ENCODE measurements at places on chromosomes 4 and X. TPM values are rescaled to one million over a fixed set of nuclear protein-coding genes. Genes with fewer than 3 reads are reported as not detected.

The CXorf49 gene
- total RNA-seq = not detected

- DNase-seq = no peak
Observed at GRCh38 chrX:38375891-38376290, 23.5 kb downstream of the OTC start.

DNA sequence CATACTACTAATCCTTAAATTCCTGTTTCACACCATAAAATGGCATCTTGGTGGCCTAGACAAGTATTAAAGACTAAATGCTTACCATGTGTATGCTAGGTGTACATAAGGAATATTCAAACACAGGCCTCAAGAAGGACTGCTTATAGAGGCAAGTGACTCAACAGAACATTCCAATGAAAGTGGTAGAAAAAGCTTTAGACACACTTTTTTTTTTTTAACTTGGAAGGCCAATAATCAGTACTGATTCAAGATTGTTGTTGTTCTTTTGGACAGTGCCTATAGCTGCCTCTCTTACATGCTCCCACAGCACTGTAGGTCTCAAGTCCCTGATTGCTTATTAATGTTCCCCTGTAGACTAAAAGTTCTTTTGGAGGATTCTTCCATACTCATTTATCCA is 77.6 kb downstream of the FBXL5 start:
- DNase-seq = peak; percentile 41

- no peak for DNase-seq
Observed at GRCh38 chr4:102610007-102610406, 108.8 kb downstream of the NFKB1 start.

- no peak for DNase-seq
Observed at GRCh38 chrX:36787752-36788151, 220.4 kb upstream of the FAM47C start.

The ADRA2C gene
- 0.39 TPM for total RNA-seq

The CRLF2 gene
- total RNA-seq = 0.13 TPM

- DNase-seq = no peak
Observed at GRCh38 chr4:110877778-110878370, 255.0 kb upstream of the PITX2 start.

DNA sequence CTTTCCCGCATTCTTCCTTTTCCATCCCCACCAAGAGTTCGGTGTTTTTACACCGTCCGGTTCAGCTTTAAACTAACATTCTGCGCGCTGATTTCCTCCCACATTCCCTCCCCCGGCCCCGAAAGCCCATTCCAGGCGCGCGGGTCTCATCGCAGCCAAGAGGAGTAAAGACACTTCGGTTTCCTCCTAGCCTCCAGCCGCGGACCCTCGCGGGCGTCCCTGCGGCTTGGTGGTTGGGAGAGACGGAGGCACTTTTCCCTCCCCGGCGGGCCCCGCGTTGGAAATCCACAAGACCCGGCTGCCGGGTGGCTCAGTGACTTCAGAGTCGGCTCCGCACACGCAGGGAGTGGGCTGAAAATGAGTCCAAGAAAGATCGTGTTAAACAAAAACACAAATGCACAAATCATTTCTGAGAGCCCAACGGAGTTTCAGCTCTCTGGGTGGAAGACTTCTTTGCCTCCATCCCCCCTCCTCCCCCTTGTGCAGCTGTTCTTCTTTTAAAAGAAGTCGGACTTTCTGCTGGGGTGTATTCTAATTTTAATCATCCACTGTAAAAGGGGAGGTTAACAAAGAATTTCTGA is 2.0 kb upstream of the ARX start:
- no peak for DNase-seq

The TKTL2 gene
- total RNA-seq = not detected

The CWH43 gene
- total RNA-seq = not detected

The CLDN34 gene
- total RNA-seq = not detected

- no peak for DNase-seq
Observed at GRCh38 chrX:78614264-78614663, 44.9 kb downstream of the RTL3 start.

- no peak for DNase-seq
Observed at GRCh38 chr4:82380344-82380743, 6.6 kb upstream of the HNRNPD start.

- DNase-seq = no peak
Observed at GRCh38 chr4:87120411-87121162, 99.8 kb downstream of the KLHL8 start.

DNA sequence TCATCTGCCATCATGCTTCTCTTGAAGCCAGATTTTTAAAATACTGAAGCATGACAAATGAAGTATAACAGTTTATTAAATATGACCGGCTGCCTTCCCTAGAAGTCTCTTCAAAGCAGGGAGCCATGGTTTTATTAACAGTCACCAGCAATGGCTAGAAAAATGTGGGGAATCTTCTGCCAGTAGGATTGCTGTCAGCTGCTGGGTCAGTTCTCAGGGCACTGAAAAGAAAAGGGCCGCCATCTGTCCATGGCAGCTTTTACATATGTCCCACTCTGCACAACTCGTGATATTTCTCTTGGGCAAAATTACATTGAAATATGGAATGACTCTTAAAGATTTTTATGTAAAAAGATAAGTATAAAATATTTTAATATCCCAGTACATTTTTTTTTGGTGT is 2.8 kb downstream of the CCNG2 start:
- DNase-seq = no peak

DNA sequence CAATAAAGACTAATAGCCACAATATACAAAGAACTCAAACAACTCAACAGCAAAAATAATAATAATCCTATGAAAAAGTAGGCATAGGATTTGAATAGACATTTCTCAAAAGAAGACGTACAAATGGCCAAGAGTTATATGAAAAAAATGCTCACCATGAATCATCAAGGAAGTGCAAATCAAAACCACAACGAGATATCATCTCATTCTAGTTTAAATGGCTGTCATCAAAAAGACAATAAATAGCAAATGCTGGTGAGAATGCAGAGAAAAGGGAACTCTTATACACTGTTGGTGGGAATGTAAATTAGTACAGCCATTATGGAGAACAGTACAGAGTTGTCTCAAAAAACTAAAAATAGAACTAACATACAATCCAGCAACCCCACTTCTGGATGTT is 18.8 kb downstream of the TLR6 start:
- peak; percentile 61 for DNase-seq

The RRH gene
- total RNA-seq = 0.19 TPM

The CACNA1F gene
- total RNA-seq = not detected

DNA sequence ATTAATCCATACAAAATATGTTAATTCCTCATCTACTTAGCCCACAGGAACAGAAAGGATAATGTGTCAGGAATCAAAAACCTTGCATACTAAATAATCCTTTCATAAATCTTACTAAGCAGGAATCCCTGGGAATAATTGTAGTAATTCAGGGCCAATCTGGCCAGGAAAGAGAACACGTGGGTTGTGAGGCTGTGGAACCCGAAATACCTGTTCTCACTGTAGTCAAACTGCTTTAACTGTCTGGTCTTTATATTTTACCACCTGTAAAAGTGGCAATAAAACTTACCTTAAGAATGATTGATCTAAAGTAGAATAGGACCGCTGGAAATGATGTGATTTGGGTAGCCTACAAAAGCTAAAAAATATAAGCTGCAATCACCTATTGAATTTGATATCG is 1620.9 kb downstream of the STIM2 start:
- no peak for DNase-seq

The NWD2 gene
- total RNA-seq = not detected

DNA sequence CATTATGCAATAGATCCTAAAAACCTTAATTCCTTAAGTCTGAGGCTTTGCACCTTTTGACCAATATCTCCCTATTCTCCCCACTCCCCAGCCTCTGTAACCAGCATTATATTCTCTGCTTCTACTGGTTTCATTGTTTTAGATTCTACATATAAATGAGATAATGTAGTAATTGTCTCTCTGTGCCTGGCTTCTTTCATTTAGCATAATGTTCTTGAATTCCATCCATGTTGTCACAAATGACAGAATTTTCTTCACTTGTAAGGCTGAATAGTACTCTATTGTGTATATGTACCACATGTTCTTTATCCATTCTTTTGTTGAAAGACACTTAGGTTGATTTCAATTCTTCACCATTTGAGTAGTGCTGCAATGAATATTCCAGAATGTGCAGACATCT is 66.0 kb downstream of the MAGEC1 start:
- DNase-seq = no peak

DNA sequence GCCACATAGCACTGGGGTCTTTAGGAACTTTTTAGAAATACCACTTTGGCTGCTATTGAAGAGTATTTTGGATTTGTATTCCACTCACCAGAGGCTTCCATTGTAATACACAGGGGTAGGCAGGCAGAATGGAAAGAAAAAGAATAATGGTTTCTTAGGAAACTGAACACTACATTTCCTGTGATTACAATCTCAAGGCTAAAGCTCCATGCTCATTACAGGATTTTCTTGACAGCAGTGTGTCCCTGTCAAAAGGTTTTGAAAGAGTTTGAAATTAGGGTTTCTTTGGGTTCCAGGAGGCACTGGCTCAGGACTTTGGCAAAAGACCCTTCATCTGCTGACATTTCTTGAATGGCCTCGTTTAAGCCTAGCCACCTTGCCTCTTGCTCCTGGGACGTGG is 74.8 kb upstream of the STIM2 start:
- no peak for DNase-seq

The ATP2B3 gene
- total RNA-seq = not detected

- DNase-seq = no peak
Observed at GRCh38 chr4:3463556-3464348, 646 bp downstream of the DOK7 start.

- no peak for DNase-seq
Observed at GRCh38 chr4:40247350-40247749, 50.5 kb downstream of the RHOH start.

The MAGEB1 gene
- total RNA-seq = not detected

The HSFX1 gene
- total RNA-seq = 0.57 TPM

DNA sequence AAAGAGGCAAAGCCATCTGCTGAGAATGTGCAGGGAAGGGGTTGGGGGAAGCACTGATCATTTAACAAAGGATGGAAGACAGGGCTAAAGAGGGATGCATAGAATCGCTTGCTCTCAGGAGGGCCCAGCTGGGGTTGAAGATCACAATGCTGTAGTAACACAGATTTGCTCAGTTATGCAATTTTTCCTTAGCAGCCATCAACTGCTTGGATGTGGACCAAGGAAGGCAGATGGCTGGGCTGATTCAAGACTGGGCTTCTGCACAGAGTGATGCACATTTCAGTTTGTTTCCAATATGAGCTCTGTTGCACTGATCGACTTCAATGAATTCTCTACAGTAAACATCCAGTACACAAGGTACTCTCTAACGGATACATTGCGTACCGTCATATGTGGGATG is 127.8 kb upstream of the TBL1X start:
- DNase-seq = no peak

DNA sequence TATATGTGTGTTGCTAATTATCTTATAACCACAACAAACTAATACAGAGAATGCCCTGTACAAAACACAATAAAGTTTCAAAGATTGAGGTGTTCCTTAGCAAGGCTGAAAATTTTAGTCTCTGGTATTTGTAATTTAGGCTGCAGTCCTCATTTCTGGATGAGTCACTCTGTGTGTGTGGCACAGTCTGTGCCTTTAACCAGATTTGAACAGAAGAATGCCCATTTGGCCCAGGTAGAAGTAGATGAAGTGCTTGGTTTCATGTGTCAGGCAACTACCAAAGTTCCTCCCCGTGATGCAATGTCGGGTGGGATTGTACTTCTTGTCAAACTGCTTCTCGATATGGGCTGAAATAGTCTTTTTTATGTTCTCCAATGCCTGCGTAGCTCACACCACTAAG is 91.6 kb upstream of the H2AZ1 start:
- DNase-seq = no peak

DNA sequence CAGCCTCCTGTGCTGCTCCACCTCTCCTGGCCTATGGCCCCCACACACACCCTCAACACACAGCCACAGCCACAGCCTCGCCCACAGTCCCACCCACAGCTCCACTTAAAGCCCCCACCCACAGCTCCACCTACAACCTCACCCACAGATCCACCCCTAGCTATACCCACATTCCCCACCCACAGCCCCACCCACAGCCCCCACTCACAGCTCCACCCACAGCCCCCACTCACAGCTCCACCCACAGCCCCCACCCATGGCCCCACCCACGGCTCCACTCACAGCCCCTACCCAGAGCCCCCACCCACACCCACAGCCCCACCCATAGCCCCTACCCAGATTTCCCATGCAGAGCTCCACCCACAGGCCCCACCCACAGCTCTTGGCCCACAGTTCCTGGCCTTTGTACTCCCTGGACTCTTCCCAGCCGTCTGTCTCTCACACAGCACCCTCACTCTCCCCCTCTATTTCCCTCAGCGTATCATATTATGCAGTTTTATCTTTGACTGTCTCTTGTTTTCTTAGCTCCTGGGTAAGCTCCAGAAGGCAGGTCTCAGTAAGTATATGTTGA is 322.5 kb downstream of the EVC2 start:
- no peak for DNase-seq

The TCEAL5 gene
- not detected for total RNA-seq

- DNase-seq = peak; percentile 17
Observed at GRCh38 chr4:128287141-128287870, at the start of gene PGRMC2. TSS of gene PGRMC2 (minus strand) at chr4:128287813. CDS start at chr4:128287790, 23 bp downstream.

DNA sequence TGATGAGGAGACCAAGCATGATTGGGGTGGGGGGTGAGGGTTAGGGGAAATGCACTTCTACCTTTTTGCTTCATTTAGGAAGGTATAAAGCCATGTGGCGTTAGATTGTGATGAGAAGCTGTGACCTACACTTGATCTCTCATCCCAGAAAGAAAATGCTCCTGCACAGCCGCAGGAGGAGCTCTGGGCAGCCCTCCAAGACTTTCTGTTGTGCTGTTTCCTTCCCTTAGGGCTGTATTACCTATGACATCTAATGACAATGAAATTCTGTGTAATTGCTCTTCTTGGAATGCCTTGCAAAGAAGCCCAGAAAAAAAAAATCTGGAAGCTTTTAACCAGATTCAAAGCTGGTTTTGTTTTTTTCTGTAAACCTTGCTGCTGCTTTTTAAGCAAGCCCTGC is 13.4 kb downstream of the PRPS2 start:
- DNase-seq = no peak

The CLNK gene
- total RNA-seq = not detected

GRCh38 chr4:79964400-79965211 is 108.4 kb downstream of the ANTXR2 start:
- no peak for DNase-seq

The EDNRA gene
- 0.83 TPM for total RNA-seq

- DNase-seq = peak; percentile 45
Observed at GRCh38 chrX:155048977-155049619, 21.8 kb downstream of the CMC4 start.

The FRMPD4 gene
- total RNA-seq = 0.51 TPM

The APLN gene
- 0.09 TPM for total RNA-seq

Data from HFFc6 (cell line).